ENCODE measurements at places on chromosomes 7 and 10. TPM values are rescaled to one million over a fixed set of nuclear protein-coding genes. Genes with fewer than 3 reads are reported as not detected.

DNA sequence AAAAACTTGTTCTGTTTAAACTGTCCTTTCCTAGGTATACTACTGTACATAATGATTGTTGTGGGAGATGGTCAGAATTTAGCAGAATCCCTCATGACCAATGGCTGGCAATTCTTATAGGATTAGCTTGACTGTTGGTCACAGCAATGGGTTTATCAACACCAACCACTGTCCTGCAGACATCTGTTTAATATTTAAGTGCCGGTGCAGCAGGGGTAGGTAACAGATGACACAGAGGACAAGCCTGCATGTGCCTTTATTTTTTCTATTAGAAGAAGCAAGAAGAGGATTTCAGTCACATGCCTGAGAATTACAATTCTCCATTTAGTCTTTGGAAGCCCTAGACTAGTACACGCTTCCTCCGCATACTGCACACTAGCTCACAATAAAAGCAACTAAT is 48.4 kb downstream of the CCDC6 start:
- H3K36me3 ChIP-seq: no peaks in the 10 kb centered on the region
- H3K27ac ChIP-seq: no peak overlapping the region
- no peaks in the 10 kb centered on the region for H3K27me3 ChIP-seq
- H3K4me3 ChIP-seq: no peak overlapping the region
- DNase-seq: no peak
- H3K4me1 ChIP-seq: peaks cover 25% of the 10 kb centered on the region

DNA sequence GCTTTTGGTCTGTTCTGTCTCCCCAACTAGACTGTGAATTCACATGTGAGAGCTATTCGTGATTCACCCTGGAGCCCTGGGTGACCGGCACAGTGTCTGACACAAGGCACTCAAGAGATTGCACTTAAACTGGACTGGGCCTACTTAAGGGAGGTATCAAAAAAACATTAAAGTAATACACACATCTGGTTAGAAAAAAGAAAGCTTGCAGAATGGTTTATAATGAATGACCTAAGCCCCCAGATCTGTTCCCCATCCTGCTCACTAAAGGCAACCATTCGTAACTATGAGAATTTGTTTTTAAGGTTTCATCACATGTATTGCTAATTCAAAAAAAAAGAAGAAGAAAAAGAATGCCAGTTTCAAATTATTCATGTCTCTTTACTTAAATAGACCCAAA is 74.5 kb downstream of the DGKI start:
- H3K4me1 ChIP-seq: no peaks in the 10 kb centered on the region
- no peaks in the 10 kb centered on the region for H3K36me3 ChIP-seq
- no peak overlapping the region for H3K27ac ChIP-seq
- no peaks in the 10 kb centered on the region for H3K27me3 ChIP-seq
- H3K4me3 ChIP-seq: no peak overlapping the region

- H3K27ac ChIP-seq: peak overlapping the region; percentile 67
- DNase-seq: no peak
- peaks cover 77% of the 10 kb centered on the region for H3K4me1 ChIP-seq
These were observed 59.8 kb downstream of the HK1 start for GRCh38 chr10:69338133-69338456.

GRCh38 chr10:28981007-28981406 is 303.7 kb downstream of the BAMBI start:
- no peaks in the 10 kb centered on the region for H3K27me3 ChIP-seq
- no peaks in the 10 kb centered on the region for H3K4me1 ChIP-seq
- no peak for DNase-seq
- no peak overlapping the region for H3K4me3 ChIP-seq

- DNase-seq: no peak
- H3K4me1 ChIP-seq: no peaks in the 10 kb centered on the region
- H3K27ac ChIP-seq: no peak overlapping the region
- H3K27me3 ChIP-seq: no peaks in the 10 kb centered on the region
- H3K4me3 ChIP-seq: no peak overlapping the region
These were observed 121.5 kb upstream of the ZMIZ1 start for GRCh38 chr10:78947226-78947625.

DNA sequence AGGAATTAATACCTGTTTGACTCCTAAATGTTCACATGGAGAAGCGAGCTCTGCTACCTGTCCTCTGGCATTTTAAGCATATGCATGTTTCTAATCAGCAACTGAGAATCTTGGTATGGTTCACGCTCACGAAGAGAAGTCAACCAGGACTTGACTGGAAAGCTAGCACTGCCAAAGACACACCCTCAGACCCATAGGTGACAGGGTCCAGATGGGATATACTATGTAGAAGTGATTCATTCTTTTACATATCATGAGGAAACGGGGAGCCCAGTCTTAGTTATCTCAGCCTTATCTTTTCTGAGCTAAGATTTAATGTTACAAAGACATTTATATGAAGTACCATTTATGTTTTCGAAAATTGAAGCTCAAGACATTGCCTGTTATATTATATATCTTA is 313.0 kb downstream of the DOCK4 start:
- H3K27ac ChIP-seq: no peak overlapping the region
- peaks cover 4% of the 10 kb centered on the region for H3K36me3 ChIP-seq
- H3K27me3 ChIP-seq: no peaks in the 10 kb centered on the region
- no peak overlapping the region for H3K4me3 ChIP-seq
- no peak for DNase-seq

- no peaks in the 10 kb centered on the region for H3K36me3 ChIP-seq
- peaks cover 67% of the 10 kb centered on the region for H3K4me1 ChIP-seq
- peak overlapping the region; percentile 100 for H3K4me3 ChIP-seq
- H3K27me3 ChIP-seq: no peaks in the 10 kb centered on the region
- peak overlapping the region; percentile 99 for H3K27ac ChIP-seq
These were observed 637 bp downstream of the SAMD8 start for GRCh38 chr10:75111907-75112679.

- no peaks in the 10 kb centered on the region for H3K27me3 ChIP-seq
- no peak overlapping the region for H3K27ac ChIP-seq
These were observed 29.5 kb downstream of the LYZL2 start for GRCh38 chr10:30600005-30600404.

- DNase-seq: no peak
- no peaks in the 10 kb centered on the region for H3K27me3 ChIP-seq
- H3K4me1 ChIP-seq: no peaks in the 10 kb centered on the region
These were observed 36.9 kb upstream of the AGR2 start for GRCh38 chr7:16841681-16842080.

- no peaks in the 10 kb centered on the region for H3K36me3 ChIP-seq
- H3K27ac ChIP-seq: no peak overlapping the region
These were observed 140.0 kb downstream of the CAMK1D start for GRCh38 chr10:12489357-12489756.

DNA sequence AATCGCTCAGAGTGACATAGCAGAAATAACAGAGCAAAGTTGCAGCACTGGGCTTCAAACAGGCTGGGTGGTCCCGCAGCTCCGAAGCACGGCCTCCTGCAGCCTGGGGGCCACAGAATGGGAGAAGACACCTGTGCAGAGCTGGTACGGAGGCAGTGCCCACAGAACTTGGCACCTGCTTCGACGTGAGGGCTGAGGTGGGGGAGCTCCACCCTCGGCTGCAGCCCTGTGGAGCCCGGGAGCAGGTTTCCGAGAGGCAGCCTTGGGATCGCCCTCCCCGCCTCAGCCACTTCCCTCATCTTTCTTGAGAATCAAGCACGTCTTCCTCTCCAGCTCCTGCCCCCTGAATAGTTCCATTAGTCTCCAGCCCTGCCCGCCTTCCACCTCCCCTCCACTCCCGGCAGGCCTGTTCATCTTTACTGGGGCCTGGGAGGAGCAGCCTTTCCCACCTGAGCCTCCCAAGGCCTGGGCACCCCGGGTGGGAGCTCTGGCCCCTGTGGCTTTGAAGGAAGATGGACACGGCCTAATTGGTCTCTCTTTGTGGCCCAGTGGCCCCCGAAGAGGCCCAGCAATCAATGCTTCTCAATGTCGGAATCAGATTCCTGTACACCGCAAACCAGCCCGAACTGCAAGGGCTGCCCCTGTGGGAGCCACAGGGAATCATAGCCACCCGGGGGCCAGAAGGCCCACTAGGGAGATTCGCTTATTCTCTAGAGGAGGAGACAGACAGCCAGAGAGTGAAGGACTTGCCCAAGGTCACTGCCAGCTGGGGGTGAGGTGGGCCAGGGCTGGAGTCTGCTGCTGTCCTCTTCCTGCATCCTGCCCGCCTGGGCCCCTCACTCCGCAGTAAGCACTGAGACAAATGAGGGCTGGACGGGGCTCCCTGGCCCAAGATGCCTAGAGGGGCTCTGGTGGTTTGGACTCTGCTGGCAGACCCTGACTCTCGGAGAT is 17.0 kb upstream of the PCBD1 start:
- H3K4me1 ChIP-seq: peaks cover 5% of the 10 kb centered on the region
- DNase-seq: no peak
- no peaks in the 10 kb centered on the region for H3K36me3 ChIP-seq
- no peak overlapping the region for H3K4me3 ChIP-seq

- no peaks in the 10 kb centered on the region for H3K36me3 ChIP-seq
- DNase-seq: no peak
- no peaks in the 10 kb centered on the region for H3K4me1 ChIP-seq
- H3K27ac ChIP-seq: no peak overlapping the region
- no peak overlapping the region for H3K4me3 ChIP-seq
- no peaks in the 10 kb centered on the region for H3K27me3 ChIP-seq
These were observed 273.5 kb upstream of the PLPP4 start for GRCh38 chr10:120183546-120183945.

DNA sequence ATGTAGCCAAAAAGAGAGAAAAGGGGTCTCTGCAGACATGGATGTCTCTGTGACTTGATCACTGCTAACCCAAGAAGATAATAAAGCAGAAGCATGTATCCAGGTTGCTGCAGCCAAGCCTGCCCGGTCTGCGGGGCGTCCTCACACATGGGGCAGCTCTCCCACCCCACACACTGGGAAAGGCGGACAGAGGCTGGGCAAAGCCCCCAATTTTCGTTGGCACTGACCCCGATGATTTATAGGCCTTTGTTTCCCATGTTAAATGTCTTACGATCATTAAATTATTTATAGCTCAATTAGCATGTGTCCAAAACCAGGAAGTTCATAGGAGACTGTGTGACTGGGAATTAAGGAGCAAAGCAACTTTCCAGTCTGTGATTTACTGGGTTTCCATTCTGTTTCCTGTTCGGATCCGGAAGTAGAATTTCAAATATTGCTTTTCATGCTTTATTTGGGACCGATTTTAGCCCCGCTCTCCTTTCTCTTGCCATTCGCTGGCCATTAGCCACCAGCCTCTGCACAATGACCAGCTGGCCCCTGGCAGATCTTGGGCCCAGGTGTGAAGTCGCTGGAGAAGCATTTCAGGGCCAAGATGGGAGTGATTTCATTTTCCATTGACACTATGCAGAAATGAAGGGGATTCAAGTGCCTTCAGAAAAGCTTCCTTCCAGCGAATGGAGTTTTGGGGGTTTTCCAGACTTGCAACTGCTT is 91.6 kb downstream of the EGFR start:
- no peaks in the 10 kb centered on the region for H3K27me3 ChIP-seq
- peaks cover 41% of the 10 kb centered on the region for H3K4me1 ChIP-seq
- peak overlapping the region; percentile 30 for H3K4me3 ChIP-seq
- DNase-seq: no peak

DNA sequence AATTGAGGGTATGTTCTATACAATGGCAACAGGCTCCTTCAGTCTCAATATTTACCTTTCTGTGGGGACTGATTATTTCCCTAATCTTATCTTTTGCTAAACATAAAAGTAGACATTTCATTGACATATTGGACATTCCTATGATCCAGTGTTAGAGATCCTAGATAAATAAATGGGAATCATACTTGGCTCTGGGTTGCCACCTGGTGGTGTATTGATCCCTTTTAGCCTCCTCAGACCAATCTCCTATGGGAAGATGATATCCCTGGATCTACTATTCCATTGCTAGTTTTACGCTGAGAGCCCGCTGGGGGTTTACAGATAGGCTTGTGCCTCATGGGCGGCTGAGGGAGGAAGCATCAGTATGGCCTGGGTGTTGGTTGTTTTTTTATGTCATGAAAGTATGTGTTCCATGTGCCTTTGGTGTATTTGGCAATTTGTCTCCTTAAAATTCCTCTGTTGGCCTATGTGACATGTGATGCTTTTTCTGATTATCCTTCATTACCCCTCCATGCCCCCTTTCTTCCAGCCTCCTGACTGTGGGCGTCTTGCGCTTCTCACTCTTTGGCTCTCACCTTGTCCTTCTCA is 18.8 kb downstream of the CELF2 start:
- DNase-seq: no peak
- peaks cover 18% of the 10 kb centered on the region for H3K4me1 ChIP-seq
- no peak overlapping the region for H3K27ac ChIP-seq
- no peaks in the 10 kb centered on the region for H3K36me3 ChIP-seq

- peaks cover 3% of the 10 kb centered on the region for H3K36me3 ChIP-seq
- no peaks in the 10 kb centered on the region for H3K27me3 ChIP-seq
- no peak for DNase-seq
- H3K27ac ChIP-seq: peak overlapping the region; percentile 70
- peaks cover 58% of the 10 kb centered on the region for H3K4me1 ChIP-seq
These were observed 8.7 kb downstream of the GPR146 start for GRCh38 chr7:1053002-1053411.

DNA sequence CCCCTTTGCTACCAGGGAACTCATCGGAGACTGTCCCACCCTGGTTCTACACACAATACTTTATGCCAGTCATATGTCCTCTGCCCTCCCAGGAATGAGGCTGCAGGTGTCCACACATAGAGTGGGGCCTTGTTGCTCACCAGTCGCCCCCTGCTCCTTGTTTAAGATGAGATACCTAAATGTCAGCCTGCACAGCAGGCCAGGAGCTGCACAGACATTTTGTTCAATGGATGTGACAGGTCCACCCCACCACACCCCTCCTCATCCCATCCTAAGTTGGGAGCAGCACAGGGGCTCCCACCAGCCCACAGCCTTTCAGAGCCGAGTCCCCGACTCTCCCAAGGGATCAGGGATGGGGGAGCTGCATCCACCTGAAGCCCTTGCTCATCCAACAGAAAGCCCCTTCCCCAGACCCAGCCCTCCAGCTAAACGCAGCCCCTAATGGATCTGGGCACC is 6.2 kb upstream of the GRID1 start:
- H3K4me1 ChIP-seq: peaks cover 4% of the 10 kb centered on the region
- H3K36me3 ChIP-seq: no peaks in the 10 kb centered on the region
- no peak overlapping the region for H3K4me3 ChIP-seq
- no peak overlapping the region for H3K27ac ChIP-seq

- H3K4me1 ChIP-seq: no peaks in the 10 kb centered on the region
- H3K4me3 ChIP-seq: no peak overlapping the region
- no peaks in the 10 kb centered on the region for H3K27me3 ChIP-seq
- H3K36me3 ChIP-seq: no peaks in the 10 kb centered on the region
These were observed 137.3 kb downstream of the TCF7L2 start for GRCh38 chr10:113087165-113088029.

DNA sequence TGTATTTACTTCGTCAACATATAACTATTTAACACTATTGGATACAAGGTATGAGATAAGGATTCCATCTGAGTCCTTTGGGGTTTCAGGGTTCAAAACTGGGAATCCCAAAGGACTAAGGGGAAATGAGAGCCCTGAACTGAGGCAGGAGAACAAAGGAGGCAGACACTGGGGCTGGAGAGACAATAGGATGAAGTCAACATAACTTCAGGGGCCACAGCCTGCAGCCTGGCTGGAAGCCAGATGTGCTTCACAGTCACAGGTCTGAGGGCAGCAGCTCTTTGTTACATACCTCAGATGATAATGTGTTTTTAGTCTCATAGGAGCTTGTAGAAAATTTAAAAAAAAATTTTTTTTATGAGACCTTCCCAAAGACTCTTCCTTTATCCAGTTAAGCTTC is 73.3 kb downstream of the NRF1 start:
- no peaks in the 10 kb centered on the region for H3K4me1 ChIP-seq
- H3K27ac ChIP-seq: no peak overlapping the region
- H3K4me3 ChIP-seq: no peak overlapping the region
- DNase-seq: no peak

- H3K27me3 ChIP-seq: no peaks in the 10 kb centered on the region
- no peak overlapping the region for H3K27ac ChIP-seq
- no peaks in the 10 kb centered on the region for H3K4me1 ChIP-seq
- H3K36me3 ChIP-seq: no peaks in the 10 kb centered on the region
These were observed 39.3 kb upstream of the ELFN1 start for GRCh38 chr7:1630700-1631336.

Gene BBS9
- total RNA-seq: 3.5 TPM

Gene TACC2
- total RNA-seq: 105 TPM

Gene ZNF365
- total RNA-seq: not detected

Gene STK31
- total RNA-seq: not detected

Gene SFTPA1
- not detected for total RNA-seq

Measured in gastrocnemius medialis (tissue), 4 donors.